Stimulated activated CD8-positive, alpha-beta memory T cell treated with anti-CD3 and anti-CD28 coated beads, Interleukin-15, amount 100 ng/mL, for 1 hour (primary cell): ENCODE measurements at places on chromosomes 7 and 10.

DNA sequence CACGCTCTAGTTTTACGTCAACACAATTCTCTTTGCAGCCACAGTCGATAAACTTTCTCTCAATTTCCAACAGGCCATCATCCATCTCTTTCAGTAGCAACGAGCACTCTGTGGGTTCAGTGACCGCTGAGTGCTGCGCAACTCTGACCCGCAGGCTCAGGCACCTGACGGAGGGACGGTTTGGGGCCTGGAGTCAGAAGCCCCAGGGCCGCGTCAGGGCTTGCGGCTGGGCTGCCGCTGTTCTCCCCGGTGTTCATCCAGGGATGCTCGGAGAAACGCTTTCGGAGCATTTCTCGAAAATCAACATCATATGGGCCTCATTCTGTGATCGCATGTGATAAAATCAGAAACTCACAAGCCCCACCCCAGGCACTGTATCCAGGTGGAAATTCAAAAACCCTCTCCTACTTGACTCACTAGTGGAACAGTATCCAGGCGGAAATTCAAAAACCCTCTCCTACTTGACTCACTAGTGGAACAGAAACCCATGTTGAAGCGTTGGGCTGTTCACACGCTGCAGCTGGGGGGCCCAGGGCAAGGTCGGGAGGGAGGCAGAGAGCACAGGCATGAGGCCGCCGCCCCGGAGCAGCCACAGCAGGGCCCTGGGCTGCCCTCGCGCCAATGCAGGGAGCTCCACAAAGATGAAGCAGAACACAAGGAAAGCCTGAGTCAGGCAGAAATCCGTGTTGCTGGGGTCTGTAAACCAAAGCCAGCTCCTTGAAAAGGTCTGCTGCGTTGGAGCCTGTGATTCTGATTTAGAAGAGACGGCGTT, 73.3 kb upstream of the NKX6-2 start:
- DNase-seq, result no peak

DNA sequence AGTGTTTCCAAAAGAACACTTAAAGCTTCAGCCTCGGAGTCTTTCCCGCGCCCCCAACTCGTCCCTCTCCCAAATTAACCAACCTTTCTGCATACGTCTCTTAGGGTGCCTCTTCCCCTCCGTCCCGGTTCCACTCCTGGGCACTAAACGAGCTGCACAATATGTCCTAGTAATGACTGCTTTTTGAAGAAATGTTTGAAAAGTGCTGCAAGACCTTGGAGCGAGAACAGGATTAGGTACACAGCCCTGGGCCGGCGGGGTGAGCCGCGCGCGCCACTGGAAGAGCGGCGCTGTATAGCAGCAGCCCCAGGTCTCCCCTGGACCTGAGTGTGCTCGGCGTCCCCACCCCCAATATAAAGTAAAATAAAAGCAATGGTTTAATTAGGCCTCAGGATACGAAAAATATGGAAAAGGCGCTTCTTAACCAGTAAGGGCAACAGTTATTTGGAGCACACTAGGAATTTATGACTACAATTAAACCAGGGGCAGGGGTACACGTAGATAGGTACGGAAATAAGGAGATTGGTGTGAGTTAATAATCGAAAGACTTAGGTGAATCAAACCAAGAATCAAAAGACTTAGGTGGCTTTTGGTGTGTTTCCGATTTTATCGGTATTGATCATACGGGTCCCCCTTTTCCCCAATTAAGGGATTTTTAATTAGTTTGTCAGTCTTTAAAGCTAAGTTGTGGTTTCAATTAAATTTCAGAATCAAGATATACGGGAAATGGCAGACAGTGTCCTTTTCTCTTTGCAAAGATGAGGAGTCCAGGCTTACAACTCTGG, 1.9 kb downstream of the TET1 start:
- no peak for DNase-seq

DNA sequence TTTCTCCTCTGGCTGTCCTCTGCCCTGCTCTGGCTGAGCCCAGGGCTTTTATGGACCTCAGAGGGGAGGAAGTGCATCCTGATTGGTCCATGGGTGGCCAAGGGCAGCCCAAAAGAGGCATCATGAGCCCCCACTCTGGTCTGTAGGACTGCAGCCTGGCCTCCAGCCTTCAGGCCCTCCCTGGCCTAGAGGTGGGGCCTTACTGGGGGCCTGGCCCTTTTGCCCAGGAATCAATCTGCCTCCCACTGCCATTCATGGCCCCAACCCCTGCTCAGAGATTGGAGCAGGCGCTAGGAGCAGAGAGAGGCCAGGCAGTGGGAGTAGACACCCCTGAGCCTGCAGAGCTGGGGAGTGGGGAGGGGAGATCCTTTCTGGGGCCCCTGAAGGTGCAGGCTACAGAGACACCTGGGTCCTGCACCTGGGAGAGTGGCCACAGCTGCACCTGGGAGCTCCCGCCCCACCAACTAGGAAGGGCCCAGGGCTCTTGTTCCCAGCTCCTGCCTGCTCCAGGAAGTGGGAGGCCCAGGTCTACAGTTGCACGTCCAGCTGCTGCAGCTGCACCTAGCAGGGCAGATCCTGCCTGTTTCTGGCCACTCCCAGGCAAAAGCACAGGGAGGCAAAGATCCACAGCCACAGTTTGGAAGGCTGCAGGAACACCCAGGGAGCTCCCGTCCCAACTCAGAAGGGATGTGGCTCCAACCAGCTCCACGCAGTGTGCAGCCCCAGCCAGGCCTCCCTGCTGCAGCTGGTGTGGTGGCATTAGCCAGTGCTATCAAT, 6.4 kb upstream of the DYNC2I1 start:
- DNase-seq, result no peak

DNA sequence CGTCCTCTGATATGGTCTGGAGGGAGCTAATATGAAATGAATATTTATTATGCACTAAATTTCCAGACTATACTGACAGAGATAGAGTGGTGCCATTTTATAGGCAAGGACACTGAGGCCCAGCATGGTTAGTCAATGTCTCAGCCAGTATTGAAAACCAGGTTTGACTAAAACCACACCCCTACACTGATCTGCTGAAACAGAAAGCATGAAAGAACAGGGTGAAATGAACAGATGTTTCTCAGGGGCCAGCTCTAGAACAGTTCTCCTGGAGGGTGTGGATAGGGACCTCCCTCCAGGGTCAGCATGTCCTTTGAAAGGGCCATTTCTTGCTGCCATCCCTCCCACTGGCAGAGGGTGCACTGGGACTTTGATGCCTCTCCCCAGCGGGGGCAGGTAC, 700.5 kb downstream of the GRID1 start:
- no peak for DNase-seq

- DNase-seq, result no peak
Observed at GRCh38 chr7:27677912-27678612, 15.4 kb upstream of the HIBADH start.
